ENCODE measurements at places on chromosomes 5 and 9.

DNA sequence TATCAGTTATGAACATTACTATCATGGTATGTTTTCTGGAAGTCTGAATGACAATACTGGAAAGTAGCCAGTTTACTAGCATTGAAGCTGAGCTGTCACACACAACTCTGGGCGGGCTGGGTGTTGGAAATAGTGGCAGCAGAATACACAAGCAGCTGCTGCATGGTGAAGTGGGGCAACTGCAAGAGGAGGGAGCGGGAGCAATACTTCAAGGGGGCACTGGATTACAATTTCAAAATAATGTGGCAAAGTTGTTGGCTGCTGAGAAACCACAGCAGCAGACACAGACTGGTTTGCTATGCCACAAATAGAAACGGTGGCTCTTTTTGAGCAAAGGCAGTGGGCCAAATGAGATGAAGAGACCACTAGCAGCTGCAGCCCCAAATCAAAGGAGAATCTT, 350.2 kb downstream of the KIAA0825 start:
- no peak for DNase-seq

DNA sequence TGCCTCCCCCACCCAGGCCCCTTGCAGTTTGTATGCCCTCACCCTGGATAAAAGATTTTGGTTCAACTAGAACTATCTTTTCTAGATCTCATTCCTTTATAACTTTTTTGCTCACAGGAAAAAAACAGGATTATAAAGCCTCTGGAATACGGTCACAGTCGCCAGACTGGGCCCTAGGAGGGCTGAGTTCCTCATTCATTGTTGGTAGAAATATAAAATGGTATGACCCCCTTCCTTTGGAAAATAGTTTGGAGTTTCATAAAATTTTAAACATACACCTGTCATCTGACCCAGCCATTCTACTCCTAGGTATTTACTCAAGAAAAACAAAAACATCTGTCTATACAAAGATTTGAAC, 82.1 kb downstream of the HSD17B3 start:
- no peak for DNase-seq

GRCh38 chr5:176410486-176411180, 5.7 kb downstream of the CLTB start:
- DNase-seq = no peak

DNA sequence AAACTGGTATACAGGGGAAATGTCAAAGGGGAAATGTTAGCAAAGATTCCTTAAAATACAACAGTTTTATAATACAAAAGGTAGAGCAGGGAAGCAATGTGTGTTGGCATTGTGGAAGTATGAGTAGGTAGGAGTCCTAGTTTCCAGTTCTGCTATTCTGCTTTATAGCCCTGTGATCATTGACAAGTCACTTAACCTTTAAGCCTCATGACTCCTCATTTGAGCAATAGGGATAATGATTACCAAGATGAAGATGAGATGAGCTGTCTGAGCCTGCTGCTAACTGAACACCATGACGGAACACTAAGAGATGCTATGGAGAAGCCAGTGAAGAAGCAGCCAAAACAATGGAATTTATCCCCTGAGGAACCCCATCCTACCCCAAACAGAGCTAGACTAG, 251.7 kb downstream of the PAPPA start:
- DNase-seq = no peak

GRCh38 chr5:25975885-25976284, 1062.5 kb downstream of the CDH9 start:
- DNase-seq = no peak

DNA sequence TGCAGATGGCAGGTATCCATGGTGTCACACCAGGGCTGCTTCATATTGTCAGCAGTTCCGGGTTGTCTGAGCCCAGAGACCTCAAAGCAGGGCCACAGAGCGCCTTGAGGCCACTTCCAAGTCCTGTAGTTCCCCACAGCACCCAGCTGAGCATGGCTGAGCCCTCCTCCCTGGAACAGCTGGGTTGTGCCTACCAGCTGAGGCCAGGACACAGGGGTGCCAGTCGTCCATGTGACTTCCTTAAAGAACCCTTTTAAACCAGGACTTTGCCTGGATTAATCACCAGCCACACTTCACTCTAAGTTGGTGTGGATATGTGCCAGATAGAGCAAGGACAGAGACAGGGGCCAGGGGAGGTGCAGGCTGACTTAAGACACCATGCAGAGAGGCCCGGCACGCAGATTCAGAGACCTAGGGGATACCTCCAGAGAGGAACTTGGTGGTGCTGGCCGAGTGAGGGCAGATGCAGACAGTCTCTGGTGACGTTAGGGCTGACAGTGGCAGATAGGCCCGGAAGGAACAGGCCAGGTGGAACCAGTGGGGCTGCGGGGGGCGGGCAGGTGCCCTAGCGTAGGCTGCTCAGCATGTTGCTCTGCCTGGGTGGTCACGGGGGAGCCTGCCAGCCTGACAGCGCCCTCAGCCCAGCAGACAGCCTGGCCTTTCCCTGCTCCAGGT, 142.7 kb downstream of the CACNA1B start:
- DNase-seq = no peak

DNA sequence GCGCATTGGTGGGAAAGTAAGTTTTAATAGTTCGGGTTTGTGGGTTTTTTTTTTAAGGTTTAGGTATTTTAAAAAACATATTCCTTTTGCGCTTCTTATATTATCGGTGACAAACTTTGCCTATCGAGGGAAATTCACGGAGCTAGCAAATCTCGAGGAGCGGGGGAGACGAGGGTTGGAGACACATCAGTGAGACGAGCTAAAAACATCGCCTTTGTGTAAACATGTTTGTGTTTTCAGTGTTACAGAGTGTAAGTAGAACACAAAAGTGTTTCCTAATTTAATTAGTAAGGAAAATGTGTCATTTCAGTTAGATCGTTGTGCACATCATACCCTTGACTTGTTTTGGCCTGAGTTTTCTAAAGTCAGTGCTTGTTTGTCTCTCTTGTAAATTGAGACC, 945 bp downstream of the BTF3 start:
- no peak for DNase-seq

DNA sequence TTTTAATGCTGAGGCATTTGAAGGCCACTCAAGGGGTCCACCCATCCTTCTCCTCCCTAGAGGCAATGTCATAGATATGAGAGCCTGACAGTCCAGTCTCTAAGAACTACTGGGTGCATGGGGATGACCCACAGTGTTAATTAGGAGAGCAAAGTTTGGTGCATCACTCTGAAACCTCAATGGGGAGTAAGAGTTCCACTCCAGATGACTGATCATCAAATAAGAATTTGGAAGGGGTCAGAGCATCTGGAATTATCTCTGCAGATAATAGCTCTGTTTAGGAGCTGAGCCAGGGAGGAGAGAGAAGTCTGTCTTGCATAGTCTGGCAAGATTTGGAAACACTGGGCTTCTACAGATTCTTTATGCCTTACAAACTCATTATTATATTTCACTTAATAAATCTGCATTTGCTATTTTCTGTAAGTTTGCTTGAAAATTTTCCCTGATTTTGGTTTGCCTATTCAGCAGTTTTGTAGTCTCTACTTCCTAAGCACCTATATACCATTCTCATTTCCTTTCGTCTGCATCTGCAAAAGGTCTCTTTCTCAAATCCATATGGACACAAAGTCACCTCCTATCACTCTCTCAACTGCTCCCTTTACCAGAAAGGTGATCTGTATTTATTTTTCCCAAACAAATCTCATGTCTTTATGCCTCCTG, 27.7 kb downstream of the FGF10 start:
- no peak for DNase-seq

DNA sequence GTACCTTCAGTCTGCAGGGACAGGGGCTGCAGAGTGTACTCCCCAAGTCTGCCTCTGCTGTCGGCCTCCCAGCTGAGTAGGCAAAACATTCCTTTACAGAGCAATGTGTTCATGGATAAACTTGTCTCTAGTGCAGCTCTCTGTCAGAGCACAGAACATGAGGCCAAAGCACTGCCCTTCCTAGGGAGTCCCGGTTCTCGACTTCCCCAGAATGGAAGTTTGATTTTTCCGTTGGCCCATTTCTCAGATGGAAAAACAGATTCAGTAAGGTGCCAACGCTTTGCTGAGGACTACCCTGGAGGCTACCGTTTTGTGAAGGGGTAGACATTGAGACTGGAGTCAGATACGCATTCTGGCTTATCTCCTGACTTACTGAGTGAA, 422 bp upstream of the TRIM32 start:
- no peak for DNase-seq

- DNase-seq = peak; percentile 66
These were observed 670.8 kb downstream of the ACTL7B start for GRCh38 chr9:108184941-108185340.

DNA sequence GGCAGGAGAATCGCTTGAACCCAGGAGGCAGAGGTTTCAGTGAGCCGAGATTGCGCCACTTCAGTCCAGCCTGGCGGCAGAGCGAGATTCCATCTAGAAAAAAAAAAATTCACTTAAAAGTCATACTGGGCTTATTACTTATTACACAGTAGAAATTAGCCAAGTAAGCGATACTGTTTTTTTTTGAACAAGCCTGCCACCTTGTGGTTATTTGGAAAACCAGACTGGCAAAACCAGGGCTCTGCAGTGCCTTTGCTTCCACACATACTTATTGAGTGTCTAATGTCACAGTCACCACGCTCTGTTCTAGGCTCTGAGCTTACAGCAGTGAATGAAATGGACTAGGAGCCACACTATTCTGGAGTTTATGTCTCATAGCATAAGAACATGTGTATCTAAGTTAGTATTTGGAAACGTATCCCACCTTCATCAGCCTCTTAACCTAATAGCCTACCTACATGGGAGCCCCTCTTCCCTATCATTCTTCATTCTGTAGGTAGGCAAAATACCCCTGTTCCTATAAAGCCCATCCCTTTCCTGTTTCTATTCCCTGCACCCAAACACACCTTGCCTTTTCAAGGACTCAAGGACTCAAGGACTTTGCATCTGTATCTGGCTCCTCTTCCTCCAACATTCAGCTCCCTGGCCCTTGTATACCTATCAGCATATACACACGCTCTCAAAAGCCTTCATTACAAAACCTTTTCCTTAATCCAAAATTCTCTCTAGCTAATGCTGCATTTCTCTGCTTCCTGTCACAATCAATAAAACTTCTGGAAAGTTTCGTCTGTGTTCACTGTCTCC, 13.9 kb upstream of the BASP1 start:
- no peak for DNase-seq

DNA sequence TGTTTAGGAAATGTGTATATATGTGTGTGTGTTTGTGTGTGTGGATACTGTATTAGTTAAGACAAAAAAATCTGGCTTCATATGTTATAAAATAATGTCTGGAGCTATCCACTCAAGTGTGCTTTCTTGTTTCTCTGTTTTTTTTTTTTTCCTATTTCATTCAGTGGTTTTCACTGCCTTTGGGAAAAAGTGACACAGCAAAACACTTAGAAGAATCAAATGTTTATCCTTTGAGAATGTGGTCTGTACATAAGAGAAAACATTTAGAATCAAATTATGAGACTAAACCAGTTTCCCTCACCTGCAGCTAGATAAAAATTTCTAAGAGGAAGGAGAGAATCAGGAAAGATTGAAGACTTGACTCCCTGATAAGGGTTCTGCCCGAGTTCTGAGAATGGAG, 8.1 kb downstream of the TMC1 start:
- no peak for DNase-seq

DNA sequence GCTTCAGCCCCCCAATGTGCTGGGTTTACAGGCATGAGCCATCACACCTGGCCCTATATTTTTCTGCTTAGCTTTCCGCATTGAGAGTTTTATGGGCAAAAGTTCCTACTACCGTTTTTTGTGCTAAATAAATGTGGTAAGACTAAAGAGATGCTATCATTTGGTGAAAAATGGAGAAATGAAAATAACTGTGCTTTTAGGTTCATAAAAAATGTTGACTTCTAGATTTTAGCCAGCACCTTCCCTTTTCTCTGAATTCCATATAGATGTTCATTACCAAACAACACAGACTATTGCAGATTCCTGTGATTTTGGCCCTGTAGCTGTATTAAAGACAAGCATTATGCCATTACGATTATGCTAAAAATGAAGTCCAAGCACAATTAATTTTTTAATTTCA, 72.0 kb upstream of the CTSL start:
- DNase-seq = no peak

DNA sequence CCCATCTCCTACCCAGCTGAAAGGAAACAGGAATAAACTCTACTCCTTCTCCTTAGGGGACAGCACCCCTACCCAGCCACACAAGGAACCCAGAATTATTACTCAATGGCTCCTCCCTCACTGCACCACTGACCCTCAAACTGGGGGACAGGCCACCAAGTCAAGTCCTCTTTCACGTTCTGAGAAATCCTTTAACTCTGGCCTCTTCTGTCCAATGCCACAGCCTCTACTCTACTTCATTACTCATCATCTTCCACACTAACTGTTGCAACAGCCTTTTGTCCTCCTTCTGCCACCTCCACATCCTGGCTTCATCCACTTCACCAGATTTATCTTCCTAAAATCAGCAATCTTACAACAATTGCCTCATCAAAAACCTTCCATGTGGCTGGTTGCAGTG, 6.8 kb downstream of the TTC39B start:
- no peak for DNase-seq

DNA sequence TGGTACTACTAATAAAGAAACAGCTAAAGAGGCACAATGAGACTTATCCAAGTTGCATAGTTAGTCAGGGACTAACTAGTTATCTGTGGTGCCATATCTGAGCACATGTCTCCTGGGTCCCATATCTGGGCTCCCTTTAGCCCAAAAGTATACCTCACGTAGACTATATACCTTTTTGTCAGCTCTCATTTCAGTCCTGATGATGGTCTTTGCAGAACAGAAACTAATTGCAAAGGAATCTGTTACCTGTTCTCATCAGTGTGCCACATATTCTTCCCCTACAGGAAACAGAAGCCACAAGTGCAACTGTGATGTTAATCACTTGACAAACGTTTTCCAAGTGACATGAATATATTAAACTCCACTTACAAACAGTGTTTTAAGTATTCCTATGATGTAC, 395.2 kb downstream of the KIAA0825 start:
- no peak for DNase-seq

GRCh38 chr9:32200896-32201295, 183.5 kb upstream of the ACO1 start:
- no peak for DNase-seq

- DNase-seq = no peak
These were observed 113.8 kb downstream of the ANKRD18B start for GRCh38 chr9:33637881-33638280.

DNA sequence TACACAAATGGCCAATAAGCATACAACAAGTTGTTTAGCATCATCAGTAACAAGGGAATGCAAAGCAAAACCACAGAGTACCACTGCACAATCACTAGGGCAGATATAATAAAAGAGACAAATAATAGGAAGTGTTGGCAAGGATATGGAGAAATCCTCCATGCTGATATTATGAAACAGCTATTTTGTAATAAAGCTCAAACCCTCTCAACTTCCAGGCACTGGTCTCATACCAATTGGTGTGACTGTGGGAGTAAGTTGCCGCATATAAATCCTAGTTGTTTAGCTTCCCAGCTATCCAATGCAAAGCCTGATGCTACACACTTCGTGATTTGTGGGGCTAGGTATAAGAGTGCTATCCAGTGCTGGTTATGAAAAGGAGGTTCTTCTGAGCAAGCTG, 88.6 kb downstream of the SMIM23 start:
- no peak for DNase-seq
